ENCODE measurements at places on chromosomes 3 and 15.
A peak's percentile ranks its signal among the peaks of the same experiment; 100 is the strongest.

- no peak for DNase-seq
Measured at GRCh38 chr3:20574746-20575145, 388.7 kb upstream of the SGO1 start.

GRCh38 chr3:45915518-45916231, 27.6 kb upstream of the CXCR6 start:
- DNase-seq: peak; percentile 67

DNA sequence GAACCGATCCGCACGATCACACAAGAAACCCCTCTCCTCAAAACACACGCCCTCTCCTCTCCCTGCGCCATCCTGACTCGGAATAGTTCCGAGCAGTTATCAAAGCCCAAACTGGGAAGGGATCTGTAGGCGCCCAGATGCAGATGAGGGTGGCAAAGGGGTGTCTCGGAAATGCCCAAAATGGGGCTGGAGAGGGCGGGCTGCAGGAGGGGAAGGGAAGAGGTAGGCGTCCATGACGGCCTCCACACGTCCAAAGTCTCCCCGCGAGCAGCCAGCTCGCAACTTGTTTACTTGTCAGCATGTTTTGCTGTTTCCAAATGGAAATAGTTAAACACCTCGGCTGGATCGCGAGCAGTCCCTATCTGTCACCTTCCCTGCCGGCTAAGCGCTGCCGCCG, 1.5 kb downstream of the NTRK3 start:
- DNase-seq: no peak

- DNase-seq: no peak
Measured at GRCh38 chr15:51759557-51760070, 8.2 kb downstream of the TMOD2 start.

DNA sequence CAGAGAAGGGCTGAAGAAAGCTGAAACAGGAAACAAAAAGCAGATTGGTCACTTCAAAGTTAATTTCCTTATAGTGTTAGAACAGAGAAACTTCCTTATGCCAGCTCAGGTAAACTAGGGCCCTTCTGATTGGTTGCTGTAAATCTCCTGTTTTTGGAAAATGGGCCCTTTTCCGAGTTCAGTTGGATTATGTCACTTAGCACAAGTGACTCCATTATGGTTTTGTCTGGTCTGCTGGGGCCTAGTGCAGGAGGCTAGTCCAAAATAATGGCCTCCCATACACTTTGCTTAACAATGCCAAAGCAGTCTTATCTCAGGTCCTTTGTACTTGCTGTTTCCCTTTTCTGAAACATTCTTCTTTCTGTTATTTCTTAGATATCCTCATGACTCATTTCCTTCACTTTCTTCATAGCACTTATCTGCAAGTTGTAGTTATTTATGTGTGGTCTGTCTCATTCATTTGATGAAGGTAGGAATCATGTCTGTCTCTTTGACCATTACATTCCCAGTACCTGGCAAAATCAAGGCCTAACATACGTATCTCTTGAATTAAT, 7.7 kb upstream of the DCP1A start:
- DNase-seq: no peak

GRCh38 chr3:187040516-187041361, 98.6 kb downstream of the RPL39L start:
- DNase-seq: no peak

- no peak for DNase-seq
Measured at GRCh38 chr3:31439890-31440750, 92.6 kb upstream of the STT3B start.

DNA sequence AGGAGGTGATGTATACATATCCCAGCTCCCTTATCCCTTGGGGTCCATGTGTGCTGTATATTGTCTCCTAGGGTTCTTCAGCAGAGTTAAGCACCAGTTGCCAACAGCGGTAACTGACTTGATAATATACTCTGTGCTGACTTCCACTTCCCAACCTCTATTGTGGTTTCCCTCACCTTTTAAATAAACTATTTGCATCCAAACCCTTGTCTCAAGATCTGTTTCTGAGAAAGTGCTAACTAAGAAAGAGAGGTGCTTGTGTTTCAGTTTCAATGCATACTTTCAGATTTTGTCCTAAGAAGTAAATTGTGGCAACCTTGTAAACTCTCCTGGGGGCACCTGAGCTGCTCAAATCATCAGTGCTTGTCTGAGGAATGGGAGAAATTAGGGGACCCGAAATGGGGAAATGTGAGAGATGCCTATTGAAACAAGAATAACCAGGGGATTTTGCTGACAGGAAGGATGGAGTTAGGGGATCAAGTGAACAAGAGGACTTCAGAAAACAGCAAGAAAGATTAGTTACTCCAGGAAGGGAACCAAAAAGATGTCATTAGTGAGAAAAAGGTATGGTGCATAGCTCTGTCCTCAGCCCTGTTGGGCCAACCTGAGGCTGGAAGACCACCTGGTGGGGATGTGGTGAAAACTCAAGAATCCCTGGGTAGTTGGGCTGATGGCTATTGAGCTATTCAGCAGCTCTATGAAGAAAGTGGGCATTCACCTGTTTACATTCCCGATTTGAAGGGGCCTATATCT, 50.9 kb upstream of the MRPL3 start:
- DNase-seq: no peak

DNA sequence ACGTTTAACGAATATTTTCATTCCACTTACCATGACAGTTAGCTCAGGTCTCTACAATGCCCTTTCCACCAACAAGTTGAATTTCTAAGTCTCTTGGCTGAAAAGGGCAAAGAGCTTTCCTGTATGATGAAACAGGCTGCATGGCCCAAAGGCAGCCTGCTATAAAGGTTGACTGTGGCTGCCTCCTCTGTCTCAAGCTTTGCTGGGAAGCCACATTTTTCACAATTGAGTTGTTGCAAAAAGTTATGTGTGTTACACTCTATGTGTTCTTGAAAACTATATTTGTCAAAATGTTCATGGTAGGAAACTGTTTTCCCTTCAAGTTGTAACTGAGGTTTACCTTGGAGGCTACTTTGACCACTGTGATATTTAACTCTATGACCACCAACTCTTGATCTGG, 49.5 kb downstream of the DZIP1L start:
- DNase-seq: no peak

DNA sequence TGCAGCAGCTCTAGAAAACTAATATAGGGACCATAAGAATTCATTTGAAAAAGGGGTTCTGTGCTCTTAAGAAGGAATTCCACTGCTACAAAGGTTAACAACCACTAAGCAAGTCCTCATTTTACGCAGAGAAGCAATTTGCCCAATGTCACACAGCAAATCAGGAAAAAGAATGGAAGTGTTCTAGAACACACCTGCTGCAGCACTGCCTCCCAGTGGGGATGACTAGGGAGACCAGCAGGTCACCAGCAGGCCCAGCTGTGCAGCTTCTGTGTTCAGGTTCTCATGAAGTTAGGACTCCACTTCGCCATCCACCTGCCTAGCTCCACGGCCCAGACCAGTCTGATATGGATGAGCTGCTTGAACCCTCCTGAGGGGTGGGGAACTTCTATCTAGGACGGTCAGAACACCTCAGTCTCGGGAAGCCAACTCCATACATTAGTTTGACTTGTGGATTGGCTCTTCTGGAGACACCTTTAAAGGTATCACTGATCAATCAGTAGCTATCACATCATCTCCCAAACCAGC, 18.6 kb downstream of the POMGNT2 start:
- no peak for DNase-seq

GRCh38 chr3:61812517-61812916, 251.1 kb downstream of the PTPRG start:
- no peak for DNase-seq

All from activated CD4-positive, alpha-beta T cell treated with anti-CD3 and anti-CD28 coated beads for 1 hour (primary cell).